Gastrocnemius medialis (tissue), 4 donors: ENCODE measurements at places on chromosomes 4 and X. TPM values are rescaled to one million over a fixed set of nuclear protein-coding genes. Genes with fewer than 3 reads are reported as not detected.
A peak's percentile ranks its signal among the peaks of the same experiment; 100 is the strongest.

The SLC26A1 gene
- not detected for total RNA-seq

DNA sequence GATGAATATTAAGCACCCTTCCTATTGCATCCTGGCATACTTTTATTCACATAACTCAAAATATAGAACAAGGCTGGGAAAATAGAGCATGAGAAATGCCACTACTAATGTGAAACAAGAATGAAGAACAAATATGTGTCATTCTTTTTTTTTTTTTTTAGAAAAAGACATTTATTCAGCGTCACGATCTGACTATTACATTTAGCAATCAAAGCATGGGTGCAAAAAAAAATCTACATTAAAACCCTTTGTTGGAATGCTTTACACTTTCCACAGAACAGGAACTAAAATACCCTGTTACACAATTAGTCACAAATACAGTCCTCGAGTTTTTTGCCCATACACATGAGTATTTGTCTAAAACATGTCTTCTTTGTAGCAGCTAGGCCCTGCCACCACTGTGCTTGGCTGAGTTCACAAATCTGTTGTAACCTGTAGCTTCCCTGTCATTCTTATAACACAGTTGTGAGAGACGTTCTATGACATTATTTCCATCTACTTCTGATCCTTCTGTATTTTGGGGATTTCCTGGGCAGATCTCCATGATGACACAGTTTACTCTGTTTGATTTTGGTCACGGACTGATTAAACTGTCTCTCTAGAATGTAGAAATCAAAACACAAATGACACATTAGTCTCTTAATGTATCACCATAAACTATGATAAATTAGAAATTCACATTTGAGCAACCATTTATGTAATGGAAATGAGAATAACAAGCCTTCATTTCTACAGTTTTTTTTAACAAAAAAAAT, 9.4 kb upstream of the TET2 start:
- H3K27me3 ChIP-seq: no peaks in the 10 kb centered on the region
- DNase-seq: no peak
- H3K27ac ChIP-seq: no peak overlapping the region
- no peaks in the 10 kb centered on the region for H3K36me3 ChIP-seq

GRCh38 chr4:19508442-19508841, 743.3 kb upstream of the SLIT2 start:
- DNase-seq: no peak
- H3K27ac ChIP-seq: no peak overlapping the region
- H3K4me1 ChIP-seq: no peaks in the 10 kb centered on the region
- no peak overlapping the region for H3K4me3 ChIP-seq
- H3K27me3 ChIP-seq: no peaks in the 10 kb centered on the region

The TEX13D gene
- not detected for total RNA-seq

The COL4A5 gene
- total RNA-seq: 15.1 TPM

DNA sequence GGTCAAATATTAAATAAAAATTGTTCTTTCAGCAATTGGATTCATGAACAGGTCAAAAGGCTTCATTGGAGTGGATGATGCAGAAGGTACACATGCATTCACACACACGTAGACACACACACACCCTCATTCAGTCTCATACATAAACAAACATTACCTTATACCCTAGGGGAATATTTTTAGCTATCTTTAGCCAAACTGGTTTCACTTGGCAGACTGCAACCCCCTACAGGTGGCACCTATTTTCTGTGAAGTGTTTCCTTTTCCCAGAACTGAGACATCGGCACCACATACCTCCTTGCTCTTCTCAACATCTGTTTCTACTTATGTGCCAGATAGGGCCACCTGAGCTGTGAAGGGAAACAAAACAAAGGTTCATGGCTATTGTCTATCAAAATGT, 18.5 kb upstream of the KDR start:
- H3K27ac ChIP-seq: no peak overlapping the region
- no peaks in the 10 kb centered on the region for H3K27me3 ChIP-seq
- H3K36me3 ChIP-seq: no peaks in the 10 kb centered on the region
- no peaks in the 10 kb centered on the region for H3K4me1 ChIP-seq
- H3K4me3 ChIP-seq: no peak overlapping the region

The CSAG2 gene
- total RNA-seq: not detected

- no peak overlapping the region for H3K27ac ChIP-seq
- no peaks in the 10 kb centered on the region for H3K27me3 ChIP-seq
- DNase-seq: peak; percentile 16
- no peaks in the 10 kb centered on the region for H3K4me1 ChIP-seq
Measured at GRCh38 chr4:55004831-55005230, 120.6 kb downstream of the KDR start.

The TLL1 gene
- total RNA-seq: 0.62 TPM

The LEF1 gene
- total RNA-seq: not detected

GRCh38 chrX:118935352-118935751, 39.1 kb upstream of the LONRF3 start:
- H3K4me1 ChIP-seq: no peaks in the 10 kb centered on the region
- H3K4me3 ChIP-seq: no peak overlapping the region
- H3K27me3 ChIP-seq: no peaks in the 10 kb centered on the region
- no peak for DNase-seq
- H3K36me3 ChIP-seq: no peaks in the 10 kb centered on the region

GRCh38 chrX:27924261-27924660, 57.0 kb downstream of the DCAF8L1 start:
- H3K4me3 ChIP-seq: no peak overlapping the region
- no peaks in the 10 kb centered on the region for H3K27me3 ChIP-seq
- H3K4me1 ChIP-seq: no peaks in the 10 kb centered on the region
- no peak for DNase-seq
- H3K36me3 ChIP-seq: no peaks in the 10 kb centered on the region
- no peak overlapping the region for H3K27ac ChIP-seq

DNA sequence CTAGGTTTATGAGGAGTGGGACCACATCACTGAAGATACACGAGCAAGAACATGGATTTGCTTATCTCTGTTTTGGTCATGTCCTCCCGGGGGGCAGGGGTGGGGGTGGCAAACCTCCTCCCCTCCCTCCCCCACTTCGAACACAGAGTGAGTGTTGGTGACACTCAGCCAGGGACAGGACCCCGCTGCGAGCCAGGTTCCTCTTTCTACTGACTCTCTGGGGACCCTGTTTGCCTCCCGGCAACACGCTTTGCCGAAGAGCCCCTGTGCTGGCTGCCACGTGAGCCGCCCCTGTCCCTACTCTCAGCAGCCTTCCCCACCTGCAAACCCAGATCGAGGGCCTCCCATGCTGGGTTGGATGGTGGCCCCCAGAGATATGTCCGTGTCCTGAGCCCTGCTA, 34.7 kb downstream of the P2RY8 start:
- DNase-seq: no peak
- peak overlapping the region; percentile 76 for H3K27ac ChIP-seq
- no peaks in the 10 kb centered on the region for H3K27me3 ChIP-seq
- H3K36me3 ChIP-seq: no peaks in the 10 kb centered on the region
- H3K4me1 ChIP-seq: no peaks in the 10 kb centered on the region

GRCh38 chr4:72016011-72016410, 15.8 kb upstream of the NPFFR2 start:
- no peaks in the 10 kb centered on the region for H3K4me1 ChIP-seq
- no peaks in the 10 kb centered on the region for H3K27me3 ChIP-seq
- no peak for DNase-seq
- H3K36me3 ChIP-seq: no peaks in the 10 kb centered on the region

DNA sequence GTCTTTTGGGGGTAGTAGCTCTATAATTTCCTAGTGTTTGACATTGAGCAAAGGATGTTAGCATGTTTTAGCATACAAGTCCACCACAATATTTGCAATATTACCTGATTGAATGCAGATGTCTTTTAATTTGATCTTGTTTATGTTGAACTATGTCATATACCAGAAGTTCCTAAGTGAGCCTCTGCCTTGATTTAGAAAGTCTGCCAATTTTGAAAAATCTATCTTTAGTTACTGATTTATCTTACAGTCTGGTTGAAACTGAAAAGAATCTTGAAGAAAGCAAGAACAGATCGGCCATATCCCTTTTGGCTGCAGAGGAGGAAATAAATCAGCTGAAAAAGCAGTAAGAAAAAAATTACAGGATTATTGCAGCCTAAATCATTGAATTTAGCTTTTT, 18.5 kb downstream of the SPATA18 start:
- H3K4me1 ChIP-seq: no peaks in the 10 kb centered on the region
- no peak for DNase-seq

- DNase-seq: no peak
- H3K4me3 ChIP-seq: no peak overlapping the region
- no peak overlapping the region for H3K27ac ChIP-seq
Measured at GRCh38 chr4:74942251-74942917, 9.5 kb downstream of the PARM1 start.

GRCh38 chr4:138728566-138728965, 287.0 kb upstream of the NOCT start:
- no peaks in the 10 kb centered on the region for H3K36me3 ChIP-seq
- H3K4me1 ChIP-seq: no peaks in the 10 kb centered on the region
- no peak for DNase-seq
- no peak overlapping the region for H3K4me3 ChIP-seq
- H3K27me3 ChIP-seq: no peaks in the 10 kb centered on the region

DNA sequence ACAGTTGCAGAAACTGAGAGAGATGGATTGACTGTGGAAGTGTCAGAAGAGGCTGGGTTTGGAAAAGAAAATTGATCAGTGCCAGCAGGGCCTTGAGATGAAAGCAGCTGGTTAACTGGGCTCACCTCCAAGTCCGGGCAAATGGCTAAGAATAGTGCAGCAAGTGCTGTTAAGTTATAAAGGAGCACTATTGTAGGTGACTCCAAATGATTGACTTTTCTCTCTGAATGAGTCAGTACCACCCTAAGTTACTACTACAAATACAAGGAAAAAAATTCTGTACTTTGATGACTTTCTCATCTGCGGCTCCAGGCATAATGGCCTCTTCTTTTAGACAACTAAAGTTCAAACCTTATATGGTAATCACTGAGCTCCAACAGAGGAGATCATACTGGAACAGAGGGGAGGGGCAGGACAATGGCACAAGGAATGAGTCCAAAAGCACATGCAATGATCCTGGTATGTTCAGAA, 733.4 kb upstream of the INTU start:
- H3K27ac ChIP-seq: no peak overlapping the region
- H3K27me3 ChIP-seq: no peaks in the 10 kb centered on the region
- no peaks in the 10 kb centered on the region for H3K36me3 ChIP-seq
- H3K4me3 ChIP-seq: no peak overlapping the region

The SMIM10 gene
- total RNA-seq: 1.3 TPM

- H3K36me3 ChIP-seq: no peaks in the 10 kb centered on the region
- no peak for DNase-seq
- H3K27me3 ChIP-seq: no peaks in the 10 kb centered on the region
- H3K4me1 ChIP-seq: no peaks in the 10 kb centered on the region
- H3K4me3 ChIP-seq: no peak overlapping the region
- no peak overlapping the region for H3K27ac ChIP-seq
Measured at GRCh38 chr4:7652451-7652881, 217.7 kb upstream of the PSAPL1 start.

DNA sequence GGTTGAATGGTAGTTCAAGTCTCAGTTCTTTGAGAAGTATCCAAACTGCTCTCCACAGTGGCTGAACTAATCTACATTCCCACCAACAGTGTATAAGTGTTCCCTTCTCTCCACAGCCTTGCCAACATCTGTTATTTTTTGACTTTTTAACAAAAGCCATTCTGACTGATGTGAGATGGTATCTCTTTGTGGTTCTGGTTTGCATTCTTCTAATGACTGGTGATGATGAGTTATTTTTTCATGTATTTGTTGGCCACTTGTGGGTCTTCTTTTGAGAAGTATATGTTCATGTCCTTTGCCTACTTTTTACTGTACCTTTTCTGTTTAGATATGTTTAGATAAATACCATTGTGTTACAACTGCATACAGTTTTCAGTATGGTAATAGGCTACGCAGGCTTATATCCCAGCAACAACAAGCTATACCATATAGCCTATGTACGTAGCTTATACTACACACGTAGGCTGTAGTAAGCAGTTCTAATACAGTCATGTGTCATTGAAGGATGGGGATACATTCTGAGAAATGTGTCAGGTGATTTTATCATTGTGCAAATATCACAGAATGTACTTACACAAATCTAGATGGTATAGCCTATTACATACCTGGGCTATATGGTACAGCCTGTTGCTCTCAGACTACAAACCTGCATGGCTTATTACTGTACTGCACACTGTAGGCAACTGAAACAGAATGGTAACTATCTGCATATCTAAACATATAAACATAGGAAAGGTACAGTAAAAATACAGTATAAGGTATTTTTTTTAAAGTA, 28.1 kb downstream of the KLHL8 start:
- no peak for DNase-seq
- no peak overlapping the region for H3K27ac ChIP-seq
- no peak overlapping the region for H3K4me3 ChIP-seq
- no peaks in the 10 kb centered on the region for H3K36me3 ChIP-seq
- peaks cover 59% of the 10 kb centered on the region for H3K4me1 ChIP-seq

The SSX3 gene
- not detected for total RNA-seq

The UGT2B28 gene
- total RNA-seq: not detected

The DCHS2 gene
- total RNA-seq: 0.18 TPM

DNA sequence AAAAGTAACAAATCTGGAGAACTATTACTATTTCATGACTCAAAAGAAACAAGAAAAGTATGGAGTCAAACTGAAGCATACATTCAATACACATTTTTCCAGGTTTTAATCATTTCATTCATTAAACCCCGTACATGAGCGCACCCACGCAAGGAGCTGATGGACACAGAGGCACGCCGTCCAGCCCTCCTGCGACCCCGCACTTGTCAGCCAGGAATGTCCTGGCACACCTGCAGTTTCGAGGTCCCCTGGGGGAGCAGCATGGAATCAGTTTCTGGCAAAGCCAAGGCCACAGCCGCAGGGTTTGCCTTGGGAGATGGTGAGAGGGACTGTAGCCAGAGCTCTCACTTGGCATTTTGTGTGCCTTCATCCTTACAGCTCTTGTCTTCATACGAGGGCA, 12.8 kb upstream of the SLC2A9 start:
- DNase-seq: no peak
- H3K36me3 ChIP-seq: no peaks in the 10 kb centered on the region
- no peaks in the 10 kb centered on the region for H3K27me3 ChIP-seq

DNA sequence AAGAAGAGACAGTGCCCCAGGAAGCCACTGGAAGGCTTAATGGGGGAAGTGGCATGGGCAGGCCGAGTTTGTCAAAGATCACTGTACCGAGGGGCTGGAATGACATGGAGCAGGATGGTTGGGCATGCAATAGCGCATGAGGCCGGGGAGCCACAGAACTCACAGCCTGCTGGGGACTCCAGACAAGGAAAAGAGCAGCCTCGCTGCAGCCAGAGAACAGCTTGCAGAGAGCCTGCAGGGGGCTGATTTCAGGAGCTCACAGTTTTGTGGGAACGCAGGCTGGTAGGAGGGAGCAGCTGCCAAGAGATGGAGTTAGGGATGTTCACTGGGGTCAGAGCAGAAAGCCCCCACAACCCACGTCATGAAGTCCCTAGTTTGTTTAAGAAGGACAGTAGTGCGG, 45.4 kb downstream of the STOX2 start:
- no peak overlapping the region for H3K4me3 ChIP-seq
- no peaks in the 10 kb centered on the region for H3K4me1 ChIP-seq
- H3K36me3 ChIP-seq: no peaks in the 10 kb centered on the region
- no peak for DNase-seq

DNA sequence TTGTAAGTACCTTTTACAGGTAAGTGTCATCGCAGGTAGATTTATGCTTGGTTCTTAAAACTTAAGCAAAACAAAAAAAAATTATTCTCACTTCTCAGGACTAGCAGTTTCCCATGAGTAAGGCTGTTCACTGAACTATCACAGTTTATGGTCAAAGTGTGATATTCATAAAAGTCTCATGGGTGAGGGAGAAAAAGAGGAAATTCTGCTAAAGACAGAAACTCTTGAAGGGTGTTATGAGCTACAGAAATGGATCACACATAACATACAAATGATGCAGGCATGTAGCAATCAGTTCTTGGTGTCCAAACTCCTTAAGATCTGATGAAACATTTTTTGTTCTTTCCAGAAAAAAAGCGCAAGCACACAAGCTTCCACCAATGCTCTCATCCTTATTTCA, 8.5 kb downstream of the RAB9A start:
- peaks cover 47% of the 10 kb centered on the region for H3K4me1 ChIP-seq
- no peaks in the 10 kb centered on the region for H3K27me3 ChIP-seq
- no peak overlapping the region for H3K27ac ChIP-seq
- H3K4me3 ChIP-seq: no peak overlapping the region
- no peaks in the 10 kb centered on the region for H3K36me3 ChIP-seq
